ENCODE measurements at places on chromosomes 6 and 20.

- DNase-seq = no peak
Measured at GRCh38 chr20:1214838-1215261, 11.0 kb upstream of the RAD21L1 start.

DNA sequence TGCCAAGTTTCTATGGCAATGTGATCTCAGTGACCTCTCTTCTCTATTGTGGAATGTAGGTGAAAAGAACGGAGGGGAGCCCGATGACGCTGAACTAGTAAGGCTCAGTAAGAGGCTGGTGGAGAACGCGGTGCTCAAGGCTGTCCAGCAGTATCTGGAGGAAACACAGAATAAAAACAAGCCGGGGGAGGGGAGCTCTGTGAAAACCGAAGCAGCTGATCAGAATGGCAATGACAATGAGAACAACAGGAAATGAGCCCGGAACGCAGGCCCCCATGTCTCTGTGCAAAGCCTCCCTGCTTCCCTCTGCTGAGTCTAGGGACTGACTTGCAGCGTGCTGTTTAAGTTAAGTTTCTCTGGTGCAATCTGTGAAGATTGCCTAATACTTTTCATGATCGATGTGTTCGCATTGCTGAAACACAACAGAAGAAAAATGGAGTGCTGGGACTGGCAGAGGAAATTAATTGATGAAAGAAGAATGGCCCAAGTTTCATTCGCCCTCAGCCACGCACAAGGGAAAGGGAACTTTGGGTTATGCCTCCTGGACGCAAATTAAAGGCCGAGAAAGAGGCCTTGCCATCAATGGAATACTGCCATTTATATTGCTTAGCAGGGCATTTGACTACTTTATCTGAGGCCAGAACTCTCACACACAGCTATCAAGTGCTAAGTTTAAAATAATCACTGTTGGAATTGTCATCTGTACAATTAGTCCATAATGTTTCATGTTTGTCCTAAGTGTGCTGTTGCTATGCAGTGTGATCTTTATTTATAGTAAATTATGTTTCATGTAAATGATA is 146.4 kb downstream of the AKAP7 start:
- DNase-seq = no peak

GRCh38 chr6:118704915-118705314 is 53.5 kb upstream of the CEP85L start:
- DNase-seq = no peak

DNA sequence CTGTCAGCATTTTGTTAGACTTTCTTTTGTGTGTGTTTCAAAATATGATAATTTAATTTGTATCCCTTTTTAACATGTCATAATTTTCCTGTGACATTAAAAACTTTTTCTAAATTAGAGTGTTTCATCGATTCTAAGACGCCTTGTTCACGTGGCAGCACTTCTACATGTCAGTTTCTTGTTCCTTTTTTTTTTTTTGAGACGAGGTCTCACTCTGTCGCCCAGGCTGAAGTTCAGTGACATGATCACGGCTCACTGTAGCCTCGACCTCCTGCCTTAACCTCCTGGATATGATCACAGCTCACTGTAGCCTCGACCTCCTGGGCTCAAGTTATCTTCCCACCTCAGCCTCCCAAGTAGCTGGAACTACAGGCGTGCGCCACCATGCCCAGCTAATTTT is 27.6 kb upstream of the ADRM1 start:
- DNase-seq = no peak

- peak; percentile 62 for DNase-seq
Measured at GRCh38 chr6:43771858-43772680, 2.1 kb downstream of the VEGFA start.

DNA sequence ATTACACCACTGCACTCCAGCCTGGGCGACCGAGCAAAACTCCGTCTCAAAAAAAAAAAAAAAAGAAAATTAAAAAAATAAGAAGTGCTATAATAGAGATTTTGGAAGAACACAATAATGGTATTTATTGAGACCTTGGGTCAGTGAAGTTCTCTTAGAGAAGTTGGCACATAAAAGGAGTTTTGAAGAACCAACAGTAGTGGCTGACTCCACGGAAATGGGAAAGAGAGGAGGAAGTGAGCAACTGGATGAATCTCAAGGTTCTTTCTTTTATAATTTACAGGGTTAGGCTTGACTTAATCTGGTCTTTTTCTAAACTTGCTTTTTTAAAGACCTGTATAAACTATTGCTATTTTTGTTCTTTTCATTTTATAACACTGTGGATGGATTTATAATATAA is 52.8 kb downstream of the TOMM6 start:
- DNase-seq = no peak

- no peak for DNase-seq
Measured at GRCh38 chr20:34222208-34222607, 19.0 kb upstream of the ASIP start.

- no peak for DNase-seq
Measured at GRCh38 chr6:1598886-1599285, 10.8 kb upstream of the FOXC1 start.

DNA sequence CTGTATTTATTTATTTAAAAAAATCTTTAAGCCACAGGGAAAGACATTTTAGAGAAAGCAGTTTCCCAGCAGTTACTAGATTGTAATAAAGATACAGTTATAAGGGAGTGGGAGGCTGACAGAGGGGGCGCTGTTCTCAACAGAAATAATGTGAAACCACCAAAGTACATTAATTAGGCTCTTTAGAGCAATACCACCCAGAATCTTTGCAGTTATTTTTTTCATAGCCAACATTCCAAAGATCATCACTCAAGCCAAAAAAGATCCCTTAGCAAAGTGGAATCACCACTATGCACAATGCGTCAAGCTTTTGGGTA is 331.3 kb upstream of the DEFB112 start:
- DNase-seq = no peak

DNA sequence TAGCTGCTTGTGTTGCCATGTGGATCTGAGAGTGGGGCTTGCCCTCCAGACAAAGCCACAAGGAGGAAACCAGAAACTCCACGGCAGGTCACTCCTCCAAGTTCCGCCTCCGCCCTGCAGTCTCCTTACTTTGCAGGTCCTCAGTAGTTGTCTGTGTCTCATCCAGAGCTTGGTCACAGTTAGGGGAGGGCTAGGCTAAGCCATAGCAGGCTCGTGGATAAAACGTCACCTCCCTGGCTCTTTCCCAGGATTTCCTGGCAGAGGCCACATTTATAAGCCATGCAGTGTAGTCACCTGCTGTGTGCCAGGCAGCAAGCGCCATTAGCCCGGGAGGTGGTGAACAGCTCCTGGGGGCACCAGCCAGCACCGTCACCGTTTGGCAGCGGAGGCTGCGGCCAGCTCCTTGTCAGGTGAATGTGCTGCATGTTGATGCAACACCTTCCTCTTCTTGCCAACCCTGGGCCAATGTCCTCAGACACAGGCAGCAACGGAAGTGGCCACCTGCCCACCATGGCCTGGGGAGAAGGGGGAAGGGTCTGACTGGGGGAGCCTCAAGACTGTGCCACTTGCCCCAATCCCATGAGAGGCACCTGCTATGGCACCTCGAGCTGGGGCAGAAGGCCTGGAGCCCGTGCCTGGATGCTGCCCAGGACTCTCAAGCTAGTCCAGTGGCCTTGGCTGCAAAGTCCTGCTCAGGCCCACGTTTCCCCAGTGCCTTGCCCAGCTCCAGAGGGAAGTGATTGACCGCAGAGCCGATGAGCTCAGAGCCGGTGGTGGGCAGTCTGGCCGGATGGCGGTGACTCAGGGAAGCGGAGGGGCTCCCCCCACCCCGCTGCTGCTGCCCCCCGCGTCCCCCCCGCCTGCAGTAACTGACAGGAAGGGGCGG is 39.0 kb upstream of the SLCO4A1 start:
- DNase-seq = peak; percentile 51

Measured in hematopoietic multipotent progenitor cell treated with erythropoietin and hydrocortisone succinate and interleukin-3 and kit ligand, for 8 days (in vitro differentiated cells).